Karpas-422 (cell line): ENCODE measurements at places on chromosomes 3 and 15. TPM values are rescaled to one million over a fixed set of nuclear protein-coding genes. Genes with fewer than 3 reads are reported as not detected.

GRCh38 chr3:38477057-38477820 lies 18.9 kb upstream of the EXOG start:
- H3K36me3 ChIP-seq, result no peaks in the 10 kb centered on the region
- no peaks in the 10 kb centered on the region for H3K4me1 ChIP-seq
- no peak overlapping the region for H3K4me3 ChIP-seq

- no peaks in the 10 kb centered on the region; the same call in 1 of the 2 replicates for H3K27me3 ChIP-seq
- H3K4me3 ChIP-seq, result no peak overlapping the region
- no peak overlapping the region for H3K27ac ChIP-seq
- DNase-seq, result no peak
These were observed 270.0 kb upstream of the PEX5L start for GRCh38 chr3:180306691-180307090.

DNA sequence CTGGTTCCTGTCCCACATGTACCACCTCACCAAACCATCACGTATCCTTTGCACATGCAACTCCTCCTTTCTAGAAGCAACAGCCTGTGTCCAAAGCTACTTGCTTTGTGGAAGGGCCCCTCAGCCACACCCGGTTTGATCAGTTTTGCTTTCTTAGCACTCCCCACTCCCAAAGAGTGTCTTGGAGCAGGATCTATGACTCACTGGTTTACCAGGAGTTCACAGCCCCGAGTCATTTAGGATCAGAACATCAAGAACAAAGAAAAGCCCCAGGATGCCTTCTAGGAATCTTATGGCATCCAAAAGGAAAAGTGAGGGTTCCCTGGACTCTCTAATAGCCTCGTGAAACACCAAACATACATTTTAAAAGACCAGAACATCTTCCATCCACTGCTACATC lies 50.7 kb upstream of the IGF1R start:
- DNase-seq, result no peak
- no peaks in the 10 kb centered on the region for H3K4me1 ChIP-seq
- no peaks in the 10 kb centered on the region for H3K36me3 ChIP-seq
- H3K27me3 ChIP-seq, result no peaks in the 10 kb centered on the region
- no peak overlapping the region for H3K4me3 ChIP-seq

DNA sequence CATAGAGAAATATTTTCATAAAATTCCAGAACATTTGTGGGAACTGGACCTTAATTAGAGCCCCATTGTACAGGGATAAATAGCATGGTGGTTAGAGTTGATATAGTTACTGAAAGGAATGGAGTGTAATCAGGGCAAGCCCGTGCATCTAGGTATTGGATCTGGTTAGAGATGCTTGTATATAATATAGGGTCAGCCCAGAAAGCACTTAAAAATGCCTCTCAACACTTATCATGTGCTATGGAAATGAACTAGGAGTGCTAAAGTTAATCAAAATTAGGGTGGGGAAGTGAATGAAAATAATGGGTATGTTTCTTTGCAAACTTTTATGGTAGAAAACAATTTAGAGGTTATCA lies 308.3 kb upstream of the NR2E3 start:
- no peak for DNase-seq
- peaks cover 15% of the 10 kb centered on the region for H3K4me1 ChIP-seq
- H3K36me3 ChIP-seq, result no peaks in the 10 kb centered on the region
- no peaks in the 10 kb centered on the region for H3K27me3 ChIP-seq
- no peak overlapping the region for H3K4me3 ChIP-seq
- no peak overlapping the region for H3K27ac ChIP-seq

STAC gene
- not detected in 2 replicates for total RNA-seq

DNA sequence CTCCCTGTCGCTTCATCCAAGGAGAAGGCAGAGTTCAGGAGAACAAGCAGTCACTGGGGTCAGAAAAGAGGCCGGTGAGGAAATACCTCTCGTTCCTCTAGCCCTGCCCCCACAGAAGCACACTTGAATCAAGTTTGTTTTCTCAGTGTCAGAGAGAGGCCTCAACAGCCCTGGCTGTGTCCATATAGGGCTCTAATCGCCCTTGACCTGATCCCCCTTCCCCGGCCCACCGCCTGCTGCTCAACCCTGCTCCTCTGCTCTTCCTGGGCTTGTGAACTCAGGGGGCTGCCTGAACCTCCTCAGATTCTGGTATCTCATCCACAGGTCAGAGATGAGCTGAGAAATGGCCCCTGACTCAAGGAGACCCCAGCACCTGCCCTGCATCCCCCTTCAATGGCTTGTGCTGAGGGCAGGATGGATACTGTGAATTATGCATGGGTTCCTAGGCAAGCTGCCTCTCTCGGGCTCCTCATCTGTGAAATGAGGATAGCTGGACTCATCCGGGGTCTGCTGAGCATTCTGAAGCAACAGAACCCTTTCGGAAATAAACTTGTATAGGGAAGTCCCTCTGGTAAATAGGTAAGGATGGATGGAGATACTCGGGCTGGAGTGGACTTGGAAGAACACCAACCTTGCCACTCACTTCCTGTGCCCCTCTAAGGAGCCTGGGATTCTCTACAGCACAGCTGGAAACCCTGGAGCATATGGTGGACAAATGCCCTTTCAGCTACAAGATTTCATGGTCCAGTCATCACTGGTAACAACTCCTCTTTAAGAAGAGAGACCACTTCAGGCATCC lies 147.5 kb downstream of the STT3B start:
- H3K27ac ChIP-seq, result no peak overlapping the region
- peaks cover 29% of the 10 kb centered on the region for H3K36me3 ChIP-seq
- H3K4me3 ChIP-seq, result no peak overlapping the region
- no peaks in the 10 kb centered on the region for H3K27me3 ChIP-seq

DNA sequence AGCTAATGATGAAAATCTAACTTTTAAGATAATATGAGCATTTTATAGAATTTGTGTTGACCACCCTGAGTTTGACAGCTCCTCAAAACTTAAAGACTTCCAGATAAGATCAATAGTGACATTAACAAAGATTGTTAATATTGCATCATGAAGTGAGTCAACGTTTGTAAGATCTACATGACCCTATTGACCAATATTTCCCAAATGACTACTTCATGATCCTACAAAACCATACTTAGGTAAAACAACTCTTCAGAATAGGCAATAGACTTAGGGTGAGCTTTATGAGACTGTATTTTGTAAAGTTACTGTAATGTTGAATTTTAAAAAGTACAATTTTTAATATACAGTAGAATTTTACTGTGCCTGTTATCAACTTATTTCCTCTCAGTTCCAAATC lies 422.7 kb upstream of the ALCAM start:
- H3K27ac ChIP-seq, result no peak overlapping the region
- no peaks in the 10 kb centered on the region for H3K36me3 ChIP-seq
- H3K4me3 ChIP-seq, result no peak overlapping the region
- no peaks in the 10 kb centered on the region for H3K4me1 ChIP-seq

GP5 gene
- total RNA-seq, result not detected in 2 replicates

DNA sequence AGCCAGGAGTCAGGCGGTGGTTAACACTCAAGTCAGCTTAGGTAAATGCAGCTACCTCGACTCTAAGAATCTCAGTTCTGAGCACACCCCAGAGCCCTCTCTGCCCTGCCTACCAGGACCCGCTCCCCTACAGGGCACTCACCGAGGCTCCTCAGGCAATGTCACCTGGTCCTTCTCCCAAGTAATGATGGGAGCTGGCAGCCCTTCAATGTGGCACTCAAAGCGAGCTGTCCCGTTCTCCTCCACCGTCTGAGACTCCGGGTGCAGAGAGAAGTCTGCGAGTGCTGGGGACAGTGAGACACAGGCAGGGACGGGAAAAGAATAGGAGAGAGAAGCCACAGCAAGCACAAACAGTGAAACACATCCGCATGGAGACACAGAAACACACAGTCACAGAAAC lies 12.7 kb downstream of the IGDCC4 start:
- H3K27me3 ChIP-seq, result no peaks in the 10 kb centered on the region
- H3K4me3 ChIP-seq, result no peak overlapping the region
- peaks cover 19% of the 10 kb centered on the region for H3K4me1 ChIP-seq
- H3K27ac ChIP-seq, result no peak overlapping the region
- H3K36me3 ChIP-seq, result no peaks in the 10 kb centered on the region

GJD2 gene
- not detected in 2 replicates for total RNA-seq

GRCh38 chr15:32873284-32874114 lies 155.7 kb downstream of the GREM1 start:
- H3K4me3 ChIP-seq, result no peak overlapping the region
- H3K27ac ChIP-seq, result no peak overlapping the region
- H3K4me1 ChIP-seq, result peaks cover 12% of the 10 kb centered on the region

GRCh38 chr3:194736277-194736895 lies 50.7 kb downstream of the FAM43A start:
- H3K4me3 ChIP-seq, result peak overlapping the region; percentile 63
- DNase-seq, result peak; percentile 97

PPP1R14D gene
- total RNA-seq, result not detected in 2 replicates

PLXND1 gene
- 0.52 TPM in 1 of 2 replicates, not detected in the other for total RNA-seq

DNA sequence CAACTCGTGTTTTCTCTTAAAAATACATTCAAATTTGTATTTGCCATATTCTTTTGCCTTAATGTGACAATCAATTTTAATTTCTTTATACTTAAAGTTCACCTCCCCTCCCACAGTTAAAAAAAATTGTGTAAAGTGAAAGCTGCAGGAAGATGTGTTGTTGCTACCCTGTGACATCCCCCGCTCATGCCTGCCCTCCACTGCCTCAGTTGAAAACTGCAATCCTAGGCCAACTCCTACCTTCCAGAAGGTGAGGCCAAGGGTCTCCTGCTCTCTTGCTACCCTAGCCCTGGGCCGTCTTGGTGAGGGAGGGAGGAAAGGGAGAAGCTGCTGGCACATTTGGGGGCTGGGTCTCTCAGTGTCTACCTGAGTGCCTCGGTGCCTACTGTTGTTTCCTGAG lies 57.0 kb upstream of the CMTM7 start:
- H3K27me3 ChIP-seq, result no peaks in the 10 kb centered on the region
- peak; percentile 77 for DNase-seq
- 0 out of 2 replicates have a peak overlapping the region, but pooled peaks have one; percentile 35 for H3K4me3 ChIP-seq
- no peak overlapping the region for H3K27ac ChIP-seq

CYP1A2 gene
- not detected in 2 replicates for total RNA-seq

DNA sequence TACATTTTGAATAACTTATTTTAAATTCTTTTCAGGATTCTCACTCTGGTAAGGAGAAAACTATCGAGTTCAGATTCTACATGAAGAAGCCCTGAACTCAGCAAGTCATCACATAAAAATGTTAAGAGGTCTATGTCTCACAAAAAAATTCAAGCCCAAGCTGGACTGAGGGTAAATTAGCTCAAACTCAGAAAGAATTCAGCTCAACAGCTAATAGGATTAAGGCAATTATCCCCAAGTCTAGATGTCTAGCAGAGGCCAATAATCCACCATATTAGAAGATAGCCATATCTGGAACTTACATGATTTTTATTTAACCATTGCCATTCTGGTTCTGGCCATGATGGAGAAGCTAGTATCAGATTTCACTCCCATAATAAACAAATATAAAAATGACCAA lies 909.7 kb downstream of the PLOD2 start:
- H3K27me3 ChIP-seq, result no peaks in the 10 kb centered on the region
- H3K36me3 ChIP-seq, result no peaks in the 10 kb centered on the region
- no peak overlapping the region for H3K4me3 ChIP-seq
- no peak overlapping the region for H3K27ac ChIP-seq
- no peak for DNase-seq

- no peaks in the 10 kb centered on the region for H3K36me3 ChIP-seq
- no peak overlapping the region for H3K27ac ChIP-seq
- H3K4me3 ChIP-seq, result no peak overlapping the region
- no peaks in the 10 kb centered on the region for H3K4me1 ChIP-seq
- no peak for DNase-seq
- H3K27me3 ChIP-seq, result no peaks in the 10 kb centered on the region
These were observed 222.6 kb upstream of the NR2F2 start for GRCh38 chr15:96107916-96108315.

SELENOT gene
- 72.8 and 306 TPM in 2 replicates for total RNA-seq

DNA sequence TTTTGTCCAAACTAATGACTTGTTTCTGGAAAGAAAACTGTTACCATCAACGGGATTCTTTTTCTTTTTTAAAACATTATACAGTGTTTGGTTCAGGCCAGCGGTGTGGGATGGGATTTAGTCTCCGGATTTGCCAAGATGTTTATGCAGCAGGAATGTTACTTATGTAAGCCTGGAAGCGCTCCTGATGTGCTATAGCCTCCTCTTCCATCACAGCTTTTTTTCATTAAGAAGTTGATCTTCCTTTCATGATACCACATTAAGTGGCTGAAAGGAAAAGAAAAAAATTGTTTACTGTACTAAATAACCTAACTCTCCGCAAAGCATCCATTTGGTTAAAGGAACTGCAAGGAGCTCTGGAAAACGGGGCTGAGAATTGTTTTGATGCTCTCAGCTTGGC lies 120.5 kb upstream of the ALDH1A3 start:
- H3K36me3 ChIP-seq, result no peaks in the 10 kb centered on the region
- no peaks in the 10 kb centered on the region for H3K4me1 ChIP-seq
- H3K27me3 ChIP-seq, result no peaks in the 10 kb centered on the region
- H3K4me3 ChIP-seq, result no peak overlapping the region
- no peak for DNase-seq
- H3K27ac ChIP-seq, result no peak overlapping the region

RPN1 gene
- total RNA-seq, result 164 and 176 TPM in 2 replicates

- H3K36me3 ChIP-seq, result no peaks in the 10 kb centered on the region
- no peaks in the 10 kb centered on the region for H3K4me1 ChIP-seq
- DNase-seq, result no peak
- H3K4me3 ChIP-seq, result no peak overlapping the region
These were observed 53.0 kb downstream of the LSAMP start for GRCh38 chr3:116392291-116392690.

GRCh38 chr3:170962411-170962810 lies 54.0 kb upstream of the EIF5A2 start:
- H3K4me1 ChIP-seq, result no peaks in the 10 kb centered on the region
- no peak overlapping the region for H3K27ac ChIP-seq
- DNase-seq, result no peak
- H3K27me3 ChIP-seq, result no peaks in the 10 kb centered on the region

DNA sequence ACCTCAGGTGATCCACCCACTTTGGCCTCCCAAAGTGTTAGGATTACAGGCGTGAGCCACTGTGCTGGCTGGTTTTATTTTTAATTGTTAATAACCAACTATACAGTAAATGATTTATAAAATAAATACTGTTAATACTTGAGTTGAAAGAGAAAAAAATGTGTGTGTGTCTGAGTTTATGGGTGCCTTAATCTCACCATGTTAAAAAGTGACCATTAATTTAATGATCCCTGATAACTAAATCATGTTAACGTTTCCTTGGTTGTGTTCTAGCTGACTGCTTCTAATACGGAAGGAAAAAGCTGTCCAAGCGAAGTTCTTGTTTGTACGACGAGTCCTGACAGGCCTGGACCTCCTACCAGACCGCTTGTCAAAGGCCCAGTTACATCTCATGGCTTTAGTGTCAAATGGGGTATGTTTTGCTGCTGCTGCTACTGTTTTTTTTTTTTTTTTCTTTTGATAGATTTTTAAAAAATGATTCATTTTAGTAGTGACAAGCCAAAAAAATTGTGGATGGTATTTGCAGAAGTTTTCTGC lies 113.5 kb downstream of the GHSR start:
- H3K36me3 ChIP-seq, result no peaks in the 10 kb centered on the region
- no peak overlapping the region for H3K4me3 ChIP-seq
- H3K27me3 ChIP-seq, result no peaks in the 10 kb centered on the region
